ENCODE measurements at places on chromosomes 5 and 9. TPM values are rescaled to one million over a fixed set of nuclear protein-coding genes. Genes with fewer than 3 reads are reported as not detected.

Gene CLINT1
- total RNA-seq = 101 TPM

GRCh38 chr5:68565427-68565826, 349.9 kb downstream of the PIK3R1 start:
- H3K27ac ChIP-seq = no peak overlapping the region
- no peak overlapping the region for H3K4me3 ChIP-seq
- H3K36me3 ChIP-seq = 0 out of 2 replicates have a peak, but pooled peaks cover 2% of the 10 kb centered on the region

Gene LVRN
- 0.39 TPM for total RNA-seq

Gene LCN12
- 0.69 TPM for total RNA-seq

DNA sequence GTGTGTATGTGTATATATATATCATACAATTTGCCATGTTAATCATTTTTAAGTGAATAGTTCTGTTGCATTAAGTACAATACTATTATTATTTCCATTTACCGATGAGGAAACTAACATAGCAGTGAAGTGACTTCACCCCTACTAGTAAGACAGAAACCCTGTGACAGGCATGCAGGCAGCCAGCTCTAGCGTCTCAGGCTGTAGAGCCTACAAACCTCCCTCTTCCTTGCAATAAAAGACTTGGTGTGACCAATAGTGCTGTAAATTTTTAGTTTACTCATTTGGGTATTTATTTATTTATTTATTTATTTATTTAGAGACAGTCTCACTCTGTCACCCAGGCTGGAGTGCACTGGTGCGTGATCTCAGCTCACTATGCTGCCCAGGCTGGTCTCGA, 24.7 kb downstream of the FNBP1 start:
- DNase-seq = no peak
- no peaks in the 10 kb centered on the region for H3K36me3 ChIP-seq
- H3K27ac ChIP-seq = no peak overlapping the region
- no peaks in the 10 kb centered on the region for H3K4me1 ChIP-seq

GRCh38 chr9:117795271-117795670, 91.1 kb downstream of the TLR4 start:
- no peak for DNase-seq
- no peak overlapping the region for H3K27ac ChIP-seq
- H3K4me1 ChIP-seq = no peaks in the 10 kb centered on the region
